ENCODE measurements at places on chromosomes 13 and 19.

DNA sequence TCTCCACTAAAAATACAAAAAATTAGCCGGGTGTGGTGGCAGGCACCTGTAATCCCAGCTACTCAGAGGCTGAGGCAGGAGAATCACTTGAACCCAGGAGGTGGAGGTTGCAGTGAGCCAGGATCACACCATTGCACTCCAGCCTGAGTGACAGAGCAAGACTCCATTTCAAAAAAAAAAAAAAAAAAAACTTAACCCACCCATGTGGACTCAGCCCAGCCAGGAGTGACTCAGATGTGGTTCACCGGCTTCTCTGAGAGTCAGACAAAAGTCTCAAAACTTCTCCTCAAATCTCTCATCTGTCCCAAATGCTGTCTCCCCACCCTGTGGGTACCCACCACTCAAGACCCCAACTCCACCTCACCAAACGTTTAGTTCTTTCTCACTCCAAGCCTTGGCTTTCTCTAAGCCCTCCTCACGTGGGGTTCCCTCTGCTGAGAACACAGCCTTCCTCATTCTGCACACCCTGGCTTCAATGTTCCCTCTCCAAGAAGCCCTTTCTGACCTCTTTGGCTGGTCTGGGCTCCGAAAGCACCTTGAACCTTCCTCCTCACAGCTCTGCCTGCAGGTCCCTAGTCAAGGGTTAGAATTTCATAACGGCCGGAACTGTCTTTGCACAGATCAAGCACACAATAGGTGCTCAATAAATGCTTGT is 11.1 kb upstream of the RAB3A start:
- no peak for DNase-seq

- DNase-seq = no peak
Observed at GRCh38 chr13:96629331-96629730, 364.9 kb downstream of the OXGR1 start.

GRCh38 chr13:109118521-109118920 is 489.1 kb downstream of the MYO16 start:
- DNase-seq = no peak

DNA sequence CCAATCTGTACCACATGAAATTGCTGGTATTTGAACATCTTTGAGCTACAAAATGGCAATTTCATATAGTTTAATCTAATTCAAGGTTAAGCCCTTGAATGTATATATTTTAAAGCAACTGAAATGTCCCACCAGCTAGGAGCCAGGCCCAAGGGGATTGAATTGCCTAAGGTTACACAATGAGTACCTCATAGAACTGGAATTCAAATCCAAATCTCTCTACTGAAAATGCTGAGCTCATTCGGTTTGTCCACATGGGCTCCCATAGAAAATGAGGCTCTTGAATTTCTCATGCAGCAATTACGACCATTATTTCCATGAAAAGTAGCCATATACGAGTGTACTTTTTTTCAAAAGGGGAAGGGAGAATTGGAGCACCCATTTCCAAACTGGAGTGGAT is 31.5 kb upstream of the FNDC3A start:
- no peak for DNase-seq

- no peak for DNase-seq
Observed at GRCh38 chr13:66723576-66723975, 506.6 kb downstream of the PCDH9 start.

GRCh38 chr13:104987621-104988020 is 1547.8 kb downstream of the EFNB2 start:
- no peak for DNase-seq

GRCh38 chr19:18319591-18320135 is 3.2 kb downstream of the LSM4 start:
- no peak for DNase-seq

GRCh38 chr13:81990652-81991051 is 1649.7 kb upstream of the SPRY2 start:
- DNase-seq = no peak

DNA sequence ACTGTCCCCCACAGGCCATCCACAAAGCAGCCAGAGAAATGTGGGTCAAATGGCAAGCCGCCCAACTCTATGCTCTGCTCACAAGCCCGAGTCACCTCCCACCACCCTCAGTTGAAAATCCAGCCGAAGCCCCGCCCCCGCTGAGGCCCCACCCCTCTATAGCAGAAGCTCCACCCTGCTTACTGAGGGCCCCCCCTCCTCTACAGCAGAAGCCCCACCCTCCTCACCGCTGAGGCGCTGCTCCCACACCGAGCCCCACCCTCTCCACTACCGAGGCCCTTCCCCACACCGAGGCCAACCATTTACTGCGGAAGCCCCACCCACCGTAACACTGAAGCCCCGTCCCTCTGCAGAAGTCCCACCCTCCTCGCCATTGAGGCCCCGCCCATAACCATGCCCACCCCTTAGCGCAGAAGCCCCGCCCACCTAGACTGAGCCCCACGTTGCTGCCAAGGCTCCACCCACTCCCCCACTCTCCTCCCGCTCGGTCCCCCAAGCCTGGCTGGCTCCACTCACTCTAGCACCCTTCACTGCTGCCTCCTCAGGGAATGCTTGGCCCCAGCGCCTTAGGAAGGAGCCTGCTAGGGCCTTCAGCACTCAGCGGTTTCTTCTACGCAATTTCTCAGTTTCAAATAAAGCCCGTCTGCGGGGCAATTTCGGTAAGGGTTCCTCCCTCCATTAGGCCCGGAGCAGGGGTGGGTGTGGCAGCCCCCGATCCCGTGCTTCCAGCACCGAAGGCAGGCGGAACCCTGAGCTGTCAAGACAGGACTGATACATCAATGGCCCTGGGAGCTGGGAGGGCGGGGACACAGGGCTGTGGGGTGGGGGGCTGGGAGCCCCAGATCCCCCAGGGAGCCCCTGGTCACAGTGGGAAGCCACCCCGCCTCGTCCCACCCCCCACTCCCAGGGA is 9.0 kb upstream of the MYDGF start:
- DNase-seq = no peak

- no peak for DNase-seq
Observed at GRCh38 chr13:22050951-22051563, 380.2 kb downstream of the FGF9 start.

GRCh38 chr19:47257411-47258169 is 1.3 kb downstream of the CCDC9 start:
- DNase-seq = no peak

DNA sequence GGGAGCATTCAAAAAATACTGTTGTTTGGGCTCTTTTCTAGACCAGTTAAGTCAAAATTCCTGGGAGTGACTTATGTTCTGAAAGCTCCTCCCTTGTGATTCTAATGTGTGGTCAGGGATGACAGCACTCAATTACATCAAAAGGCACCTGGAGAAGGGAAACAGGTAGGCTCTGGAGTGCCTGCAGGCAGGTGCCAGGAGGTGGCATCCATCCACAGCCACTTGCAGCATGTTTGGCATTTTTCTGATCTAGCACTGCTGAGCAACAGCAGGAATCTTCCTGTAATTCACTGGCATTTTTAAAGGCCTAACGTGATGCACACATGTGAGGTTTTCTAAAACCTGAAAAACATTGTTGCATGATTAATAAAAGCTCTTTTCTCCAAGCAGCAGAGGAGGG is 94.6 kb downstream of the CCNA1 start:
- no peak for DNase-seq

DNA sequence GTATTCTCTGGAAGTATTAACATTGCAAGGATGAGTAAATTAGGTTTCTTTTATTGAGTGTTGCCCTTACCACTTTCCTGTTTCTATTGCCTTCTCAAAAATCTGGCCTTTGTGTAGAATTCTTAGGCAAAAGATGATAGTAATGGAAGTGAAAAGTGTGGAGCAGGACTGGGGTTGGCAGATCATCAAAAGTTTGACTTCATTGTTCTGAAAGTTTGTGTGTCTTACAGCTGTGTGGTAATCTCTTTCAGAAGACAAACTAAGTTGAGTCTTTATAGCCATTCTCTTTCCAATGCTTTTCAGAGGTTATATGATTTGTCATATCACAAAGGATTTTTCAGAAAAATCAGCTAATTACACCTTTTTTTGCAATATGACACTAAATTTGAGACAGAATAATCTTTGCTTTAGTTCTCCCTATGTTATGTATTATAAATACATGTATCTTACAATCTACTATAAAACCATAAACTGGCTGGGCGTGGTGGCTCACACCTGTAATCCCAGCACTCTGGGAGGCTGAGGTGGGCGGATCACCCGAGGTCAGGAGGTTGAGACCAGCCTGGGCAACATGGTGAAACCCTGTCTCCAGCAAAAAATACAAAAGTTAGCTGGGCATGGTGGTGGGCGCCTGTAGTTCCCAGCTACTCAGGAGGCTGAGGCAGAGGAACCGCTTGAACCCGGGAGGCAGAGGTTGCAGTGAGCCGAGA is 8.7 kb upstream of the KCNRG start:
- DNase-seq = no peak

- no peak for DNase-seq
Observed at GRCh38 chr13:25288966-25289365, 1.7 kb upstream of the MTMR6 start.

DNA sequence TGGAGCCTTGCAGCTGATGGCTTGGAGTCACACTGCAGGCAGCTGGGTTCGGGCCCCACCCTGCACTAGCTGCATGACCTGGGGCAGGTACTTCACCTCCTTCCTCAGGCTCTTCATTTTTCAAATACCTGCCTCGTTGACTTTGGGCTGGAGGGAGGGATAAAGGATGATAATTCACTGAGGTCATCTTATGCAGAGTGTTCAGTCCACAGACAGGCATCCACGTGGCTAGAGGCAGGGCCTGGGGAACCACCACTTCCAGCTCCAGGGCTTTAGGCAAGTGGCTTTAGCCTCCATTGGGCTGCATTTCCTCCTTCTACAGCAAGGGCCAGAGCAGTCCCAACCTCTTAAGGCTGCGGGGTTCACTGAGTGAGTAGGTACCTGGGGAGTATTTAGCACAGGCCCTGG is 84.8 kb downstream of the SIPA1L3 start:
- DNase-seq = no peak

DNA sequence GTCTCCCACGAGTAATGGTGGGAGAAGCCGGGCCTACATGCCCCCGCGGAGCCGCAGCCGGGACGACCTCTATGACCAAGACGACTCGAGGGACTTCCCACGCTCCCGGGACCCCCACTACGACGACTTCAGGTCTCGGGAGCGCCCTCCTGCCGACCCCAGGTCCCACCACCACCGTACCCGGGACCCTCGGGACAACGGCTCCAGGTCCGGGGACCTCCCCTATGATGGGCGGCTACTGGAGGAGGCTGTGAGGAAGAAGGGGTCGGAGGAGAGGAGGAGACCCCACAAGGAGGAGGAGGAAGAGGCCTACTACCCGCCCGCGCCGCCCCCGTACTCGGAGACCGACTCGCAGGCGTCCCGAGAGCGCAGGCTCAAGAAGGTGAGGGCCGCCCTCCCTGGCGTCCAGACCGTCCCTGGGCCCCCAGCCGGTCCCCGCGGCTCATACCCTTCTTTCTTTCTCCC is 1.4 kb upstream of the USF2 start:
- DNase-seq = no peak

DNA sequence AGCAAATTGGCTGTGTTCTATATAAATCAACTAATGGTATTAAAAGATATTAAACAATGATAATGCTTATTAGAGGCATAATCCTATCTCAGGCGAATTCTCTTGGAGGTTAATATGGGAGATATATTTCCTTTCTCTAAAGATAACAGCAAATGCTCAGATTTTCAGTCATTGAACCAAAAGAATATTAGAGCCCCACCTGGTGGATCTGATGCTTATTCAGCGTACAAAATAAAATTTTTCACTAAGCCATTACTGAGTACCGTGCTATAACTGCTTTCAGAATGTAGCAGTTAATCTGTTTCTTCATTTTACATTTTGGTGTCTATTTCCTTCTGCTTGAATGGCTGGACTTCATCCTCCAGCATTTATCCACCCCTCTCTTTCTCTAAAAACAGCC is 143.3 kb upstream of the IPO5 start:
- DNase-seq = peak; percentile 12

- no peak for DNase-seq
Observed at GRCh38 chr19:41434450-41434849, 5.3 kb downstream of the DMAC2 start.

GRCh38 chr13:47008318-47008717 is 111.5 kb upstream of the HTR2A start:
- no peak for DNase-seq

DNA sequence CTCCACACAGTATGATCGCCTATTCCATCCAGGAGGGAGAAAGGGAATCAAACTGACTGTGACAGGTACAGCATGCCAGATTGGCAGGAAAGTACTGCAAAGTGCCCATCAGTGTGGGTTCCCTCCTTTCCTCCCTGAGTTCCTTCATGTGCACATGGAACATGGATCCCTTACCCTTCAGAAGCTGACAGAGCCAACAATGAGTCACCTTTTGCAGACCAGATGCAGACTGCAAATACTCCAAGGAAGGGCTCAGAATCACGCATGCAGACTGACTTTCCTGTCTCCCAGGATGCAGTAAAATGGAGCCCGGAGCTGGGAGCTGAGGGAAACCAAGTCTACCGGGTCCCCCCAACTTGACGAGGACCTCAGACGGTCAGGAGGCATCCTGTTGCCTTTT is 41.8 kb downstream of the SACS start:
- no peak for DNase-seq

All from NCI-H1694 (cell line).